Psoas muscle (tissue), 8 donors: ENCODE measurements at places on chromosomes 6 and 20.
A peak's percentile ranks its signal among the peaks of the same experiment; 100 is the strongest.

DNA sequence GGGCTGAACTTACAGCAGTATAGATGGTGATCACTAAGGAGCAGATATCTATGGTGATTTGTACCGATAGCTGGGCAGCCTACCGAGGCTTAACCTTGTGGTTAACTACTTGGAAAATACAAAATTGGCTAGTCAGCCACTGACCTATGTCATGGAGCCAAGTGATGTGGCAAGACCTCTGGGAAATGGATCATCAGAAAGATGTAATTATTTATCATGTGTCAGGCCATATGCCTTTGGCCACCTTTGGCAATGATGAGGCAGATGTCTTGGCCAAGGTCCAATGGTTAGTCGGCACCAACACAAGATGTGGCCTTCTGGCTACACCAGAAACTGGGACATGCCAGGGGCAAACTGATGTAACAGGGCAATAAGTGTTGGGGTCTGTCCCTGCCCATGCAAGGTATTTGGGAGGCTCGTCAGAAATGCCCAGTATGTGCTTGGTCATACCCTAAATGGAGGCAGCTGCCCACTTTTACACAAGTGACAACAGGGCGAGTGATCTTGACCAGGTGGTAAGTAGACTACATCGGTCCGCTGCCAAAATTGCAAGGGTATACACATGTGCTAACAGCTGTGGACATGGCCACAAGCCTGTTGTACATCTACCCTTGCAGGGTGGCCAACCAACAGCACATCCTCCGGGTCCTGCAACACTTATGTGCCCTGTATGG, 30.1 kb downstream of the HDDC2 start:
- DNase-seq = no peak

- no peak for DNase-seq
Observed at GRCh38 chr6:16355238-16355637, 116.9 kb downstream of the GMPR start.

DNA sequence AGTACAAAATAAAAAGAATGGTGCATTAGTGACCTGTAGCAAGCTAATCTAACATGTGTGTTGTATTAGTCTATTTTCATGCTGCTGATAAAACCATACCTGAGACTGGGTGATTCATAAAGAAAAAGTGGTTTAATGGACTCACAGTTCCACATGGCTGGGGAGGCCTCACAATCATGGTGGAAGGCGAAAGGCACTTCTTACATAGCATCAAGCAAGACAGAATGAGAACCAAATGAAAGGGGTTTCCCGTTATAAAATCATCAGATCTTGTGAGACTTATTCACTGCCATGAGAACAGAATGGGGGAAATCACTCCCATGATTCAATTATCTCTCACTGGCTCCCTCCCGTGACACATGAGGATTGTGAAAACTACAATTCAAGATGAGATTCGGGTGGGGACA, 45.4 kb upstream of the AIG1 start:
- DNase-seq = no peak

- no peak for DNase-seq
Observed at GRCh38 chr20:4227085-4227821, 211.9 kb upstream of the RNF24 start.

- DNase-seq = no peak
Observed at GRCh38 chr6:46032110-46032998, 16.7 kb upstream of the CLIC5 start.

DNA sequence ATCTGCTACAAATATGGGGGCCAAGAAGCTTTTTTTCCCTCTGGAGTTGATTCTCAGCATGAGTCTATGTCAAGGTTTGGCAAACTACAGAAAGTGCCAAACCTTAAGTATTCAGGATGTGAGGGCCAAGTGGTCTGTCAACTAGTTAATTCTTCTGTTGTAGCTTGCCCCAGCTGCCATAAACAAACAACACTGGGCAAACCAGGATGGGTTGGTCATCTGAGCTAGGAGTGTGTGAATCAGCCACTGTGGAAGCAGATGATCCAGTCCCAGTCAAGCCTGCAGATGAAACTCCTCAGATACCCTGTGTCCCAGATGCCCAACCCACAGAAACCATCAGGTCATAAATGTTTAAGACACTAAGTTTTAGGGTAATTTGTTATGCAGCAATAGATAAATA, 103.0 kb upstream of the MOCS1 start:
- no peak for DNase-seq

- peak; percentile 56 for DNase-seq
Observed at GRCh38 chr6:35016502-35017321, 124.4 kb downstream of the TCP11 start.

DNA sequence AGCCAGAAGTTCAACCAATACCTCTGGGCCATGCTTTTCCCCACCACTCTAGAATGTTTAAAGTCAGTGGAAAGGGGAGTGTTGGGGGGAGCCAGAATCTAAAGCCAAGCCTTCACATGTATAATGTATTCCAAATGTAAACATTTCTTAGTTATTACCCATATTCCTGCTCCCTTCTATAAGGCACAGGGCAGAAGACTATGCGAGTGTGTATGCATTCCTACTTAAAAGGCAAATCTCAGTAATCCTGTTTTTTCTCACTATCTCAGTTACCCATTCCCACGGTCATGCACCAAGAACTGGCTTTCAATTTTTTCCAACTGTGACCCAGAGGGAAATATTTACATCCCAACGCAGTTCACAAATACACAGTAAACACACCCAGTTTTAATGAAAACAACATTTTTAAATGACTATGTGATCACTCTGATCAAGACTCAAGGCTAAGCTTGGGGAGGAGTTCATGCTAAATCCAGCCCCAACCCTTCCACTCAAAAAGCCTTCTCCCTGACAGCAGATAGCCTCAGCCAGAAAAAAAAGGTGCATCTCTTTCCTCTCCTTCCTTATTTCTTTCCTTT, 57.5 kb downstream of the EPB41L2 start:
- no peak for DNase-seq

GRCh38 chr20:25294459-25295385, 46.8 kb downstream of the PYGB start:
- peak; percentile 72 for DNase-seq

DNA sequence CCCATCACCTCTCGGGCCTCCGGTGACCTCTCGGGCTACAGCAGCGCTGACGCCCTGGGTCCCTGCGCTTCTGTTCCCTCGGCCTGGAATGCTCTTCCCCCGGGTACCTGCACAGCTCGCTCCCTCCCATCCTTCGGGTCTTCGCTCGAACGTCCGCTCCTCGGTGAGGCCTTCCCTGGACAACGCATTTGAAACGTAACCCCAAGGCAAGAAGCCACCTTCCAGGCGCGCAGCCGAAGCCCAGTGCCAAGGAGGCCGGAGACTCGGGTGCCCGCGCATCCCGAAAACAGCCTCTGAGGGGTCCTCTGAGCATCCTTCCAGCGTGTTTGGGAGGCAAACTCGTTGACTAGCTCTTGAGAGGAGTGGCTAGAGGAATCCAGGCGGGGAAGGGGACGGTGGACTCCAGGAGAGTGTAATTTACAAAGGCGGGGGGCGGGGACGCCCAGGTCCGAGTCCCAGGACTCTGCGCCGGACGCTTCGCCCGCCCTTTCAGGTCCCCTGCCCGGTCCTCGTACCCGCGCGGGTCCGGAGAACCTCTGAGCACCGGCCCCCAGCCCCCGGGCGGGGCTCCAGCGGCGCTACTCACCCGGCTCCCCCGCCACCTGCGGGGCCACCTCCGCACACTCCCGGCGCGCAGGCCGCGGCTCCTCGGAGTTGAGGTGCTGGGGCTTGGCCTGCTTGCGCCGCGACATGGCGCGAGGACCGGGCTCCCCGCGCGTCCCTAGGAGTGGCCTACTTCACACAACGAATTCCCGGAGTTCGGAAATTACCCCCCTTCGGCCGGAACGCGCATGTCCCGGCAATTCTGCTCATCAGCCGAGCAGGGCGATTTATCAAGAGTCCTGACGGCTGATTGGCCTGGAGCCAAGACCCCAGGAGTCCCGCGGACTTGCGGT, 86.8 kb downstream of the ZFP64 start:
- DNase-seq = no peak

- no peak for DNase-seq
Observed at GRCh38 chr20:61682996-61683681, 382.5 kb downstream of the TAF4 start.

GRCh38 chr6:155504848-155505607, 49.4 kb upstream of the NOX3 start:
- no peak for DNase-seq

GRCh38 chr6:51613558-51613957, 473.9 kb downstream of the PKHD1 start:
- DNase-seq = no peak

DNA sequence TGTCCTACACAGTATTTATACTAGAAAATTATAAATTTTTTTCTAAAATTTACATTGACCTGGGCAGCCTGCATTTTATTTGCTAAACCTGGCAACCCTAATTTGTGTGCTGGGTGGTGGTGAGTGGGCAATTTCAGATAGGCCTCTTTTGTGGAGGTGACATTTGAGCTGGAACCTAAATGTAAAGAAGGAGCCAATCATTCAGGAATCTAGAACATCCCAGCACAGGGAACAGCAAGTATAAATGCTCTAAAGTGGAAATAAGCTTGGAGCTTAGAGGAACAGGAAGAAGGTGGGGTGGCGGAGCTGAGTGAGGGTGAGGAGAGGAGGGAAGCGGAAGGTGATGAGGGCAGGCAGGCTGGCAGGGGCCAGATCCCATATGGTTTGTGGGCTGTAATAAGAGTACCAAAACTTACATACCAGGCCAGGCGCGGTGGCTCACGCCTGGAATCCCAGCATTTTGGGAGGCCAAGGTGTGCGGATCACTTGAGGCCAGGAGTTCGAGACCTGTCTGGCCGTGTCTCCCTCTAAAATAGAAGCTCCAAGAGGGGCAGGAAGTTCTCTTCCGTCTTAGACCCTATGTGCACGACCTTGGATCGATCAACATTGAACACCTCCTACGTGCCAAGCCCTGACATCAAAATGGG, 549 bp upstream of the CSE1L start:
- DNase-seq = peak; percentile 28

DNA sequence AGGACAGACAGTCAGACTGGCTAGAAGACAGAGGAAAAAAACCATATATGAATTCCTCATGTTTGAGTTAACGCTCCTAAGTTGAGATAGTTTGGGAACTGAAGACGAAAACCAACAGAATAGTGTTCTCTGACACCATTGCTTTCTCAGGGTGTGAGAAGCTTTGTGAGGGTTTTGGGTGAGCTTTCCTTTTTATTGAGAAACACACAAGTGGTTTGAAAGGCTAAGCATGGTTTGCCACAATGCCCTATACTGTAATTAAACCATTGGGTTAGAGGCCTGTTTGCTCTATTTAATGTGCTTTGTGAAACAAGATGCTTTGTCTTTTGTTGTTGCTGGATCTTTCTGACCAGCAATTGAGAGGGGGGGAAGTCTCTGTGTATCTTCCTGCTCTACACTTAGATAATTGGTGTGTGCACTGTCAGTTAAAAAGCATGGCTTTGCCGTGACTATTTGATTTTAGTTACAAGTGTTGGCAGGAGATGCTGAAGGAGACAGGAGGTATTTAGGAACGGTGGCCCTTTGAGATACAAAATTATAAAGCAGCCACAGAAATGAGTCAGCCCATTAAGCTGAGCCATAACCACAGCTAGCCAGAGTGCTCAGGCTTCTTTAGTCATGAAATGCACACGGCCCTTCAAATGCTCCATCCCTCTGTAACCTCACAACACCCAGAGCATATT, 273.0 kb upstream of the PREP start:
- DNase-seq = no peak

DNA sequence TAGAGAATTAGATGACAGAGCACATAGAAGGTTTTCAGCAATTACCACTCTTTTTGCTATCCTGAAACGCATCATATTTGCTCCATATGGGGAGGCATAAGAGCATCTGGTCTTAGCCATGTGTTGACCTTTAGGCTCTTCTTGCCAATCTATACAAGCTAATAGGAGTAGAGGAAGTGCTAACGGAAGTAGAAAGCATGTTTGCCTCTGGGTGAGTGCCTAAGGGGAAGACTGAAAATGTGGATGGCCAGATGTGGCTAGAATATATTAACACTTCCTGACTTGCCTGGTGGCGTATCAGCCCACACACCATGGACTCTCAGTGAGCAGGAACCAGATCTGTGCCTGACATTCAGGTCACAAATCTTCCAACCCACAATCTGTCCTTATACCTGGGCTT, 136.3 kb downstream of the LRRC1 start:
- no peak for DNase-seq

GRCh38 chr6:123997223-123997622, 193.6 kb downstream of the NKAIN2 start:
- DNase-seq = no peak

DNA sequence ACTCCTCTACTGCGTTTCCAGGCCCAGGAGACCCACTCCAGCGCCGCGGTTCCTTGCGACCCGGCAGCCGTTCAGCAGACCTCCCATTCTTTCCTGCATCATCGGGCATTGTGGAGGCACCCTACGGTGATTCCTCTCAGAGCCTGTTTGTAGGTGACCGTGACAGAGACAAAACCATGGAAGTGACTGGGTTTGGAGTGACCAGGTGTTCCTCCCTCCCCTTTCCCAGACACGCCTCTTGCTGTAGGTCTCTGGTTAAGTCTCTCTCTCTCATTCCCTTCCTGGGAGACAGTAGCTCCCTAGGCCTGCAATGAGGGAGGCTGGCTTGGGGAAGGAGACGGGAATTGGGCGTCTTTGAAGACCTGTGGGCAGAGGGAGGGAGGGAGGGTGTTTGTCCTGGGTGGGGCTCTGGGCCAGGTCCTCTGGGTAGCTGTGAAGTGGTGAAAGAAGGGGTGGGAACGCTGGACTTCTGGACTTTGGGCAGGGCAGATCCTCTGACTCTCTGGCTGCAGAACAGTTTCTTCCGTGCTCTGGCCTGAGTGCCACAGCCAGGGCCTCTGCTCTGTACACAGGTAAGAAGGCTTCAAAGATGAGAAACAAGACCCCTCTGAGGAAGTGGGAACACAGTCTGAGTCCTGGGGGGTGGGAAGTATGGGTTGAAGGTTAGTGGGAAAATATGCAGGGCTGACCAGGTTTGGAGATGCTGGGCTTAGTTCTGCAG, 763 bp downstream of the KLC4 start:
- no peak for DNase-seq

GRCh38 chr6:47116606-47117005, 74.5 kb upstream of the ADGRF1 start:
- DNase-seq = no peak

GRCh38 chr6:159194421-159194820, 25.2 kb downstream of the FNDC1 start:
- DNase-seq = no peak

DNA sequence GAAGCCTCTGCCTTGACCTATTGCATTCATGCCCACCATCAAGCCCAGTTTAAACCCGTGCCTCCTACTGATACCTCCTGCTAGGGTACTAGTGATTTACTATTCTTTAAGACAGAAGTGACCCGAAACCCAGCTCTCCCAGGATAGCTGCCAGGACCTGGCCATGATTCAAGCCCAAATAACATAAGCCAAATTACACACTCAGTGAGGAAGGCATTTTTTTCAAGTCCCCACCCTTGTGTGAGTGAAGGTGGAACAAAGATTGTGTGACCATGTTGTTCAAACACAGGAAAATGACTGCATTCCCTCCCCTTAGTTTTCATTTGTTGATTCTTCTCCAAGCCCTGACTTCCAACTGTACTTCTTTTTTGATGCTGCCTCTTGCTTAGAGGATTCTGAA, 3.7 kb upstream of the KAT14 start:
- DNase-seq = no peak

- no peak for DNase-seq
Observed at GRCh38 chr6:157263881-157264397, 59.4 kb downstream of the TMEM242 start.
